ENCODE measurements at places on chromosomes 2 and 18.

GRCh38 chr18:37409878-37410277 lies 155.7 kb downstream of the CELF4 start:
- no peak for DNase-seq

GRCh38 chr2:84899304-84900204 lies 5.9 kb upstream of the TMSB10 start:
- DNase-seq = no peak

DNA sequence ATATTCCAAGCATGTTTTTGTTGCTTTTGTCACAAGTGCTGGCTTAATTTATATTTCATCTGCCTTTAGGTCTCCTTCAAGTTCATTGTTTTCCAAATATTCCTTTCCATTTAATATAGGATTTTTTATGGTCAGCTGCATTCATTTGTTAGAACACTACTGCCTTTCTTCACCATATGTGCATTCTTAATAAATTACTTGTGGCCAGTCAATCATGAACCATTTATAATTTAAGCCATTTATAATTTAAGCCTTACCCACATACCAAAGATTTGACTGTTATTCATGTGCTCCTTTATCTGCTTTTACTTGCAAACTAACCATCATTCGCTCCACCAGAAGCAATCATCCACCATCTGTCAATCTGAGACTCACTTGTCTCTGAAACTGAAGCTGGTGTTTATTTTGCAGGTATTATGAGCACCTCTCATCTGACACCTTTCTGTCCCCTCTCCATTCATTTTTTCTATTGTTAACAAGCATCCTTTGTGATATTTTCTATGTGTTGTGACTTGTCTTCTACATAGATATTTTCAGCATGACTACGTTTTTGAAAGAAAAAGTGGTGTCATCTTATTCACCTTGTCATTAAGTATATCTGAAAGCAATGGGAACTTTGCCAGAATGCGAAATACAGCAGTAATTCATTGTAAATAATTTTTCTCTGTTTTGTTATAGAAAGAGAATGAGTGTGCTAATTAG lies 786.8 kb downstream of the KCNJ3 start:
- no peak for DNase-seq

- no peak for DNase-seq
These were observed 988 bp upstream of the RNF144A start for GRCh38 chr2:6916224-6916623.

DNA sequence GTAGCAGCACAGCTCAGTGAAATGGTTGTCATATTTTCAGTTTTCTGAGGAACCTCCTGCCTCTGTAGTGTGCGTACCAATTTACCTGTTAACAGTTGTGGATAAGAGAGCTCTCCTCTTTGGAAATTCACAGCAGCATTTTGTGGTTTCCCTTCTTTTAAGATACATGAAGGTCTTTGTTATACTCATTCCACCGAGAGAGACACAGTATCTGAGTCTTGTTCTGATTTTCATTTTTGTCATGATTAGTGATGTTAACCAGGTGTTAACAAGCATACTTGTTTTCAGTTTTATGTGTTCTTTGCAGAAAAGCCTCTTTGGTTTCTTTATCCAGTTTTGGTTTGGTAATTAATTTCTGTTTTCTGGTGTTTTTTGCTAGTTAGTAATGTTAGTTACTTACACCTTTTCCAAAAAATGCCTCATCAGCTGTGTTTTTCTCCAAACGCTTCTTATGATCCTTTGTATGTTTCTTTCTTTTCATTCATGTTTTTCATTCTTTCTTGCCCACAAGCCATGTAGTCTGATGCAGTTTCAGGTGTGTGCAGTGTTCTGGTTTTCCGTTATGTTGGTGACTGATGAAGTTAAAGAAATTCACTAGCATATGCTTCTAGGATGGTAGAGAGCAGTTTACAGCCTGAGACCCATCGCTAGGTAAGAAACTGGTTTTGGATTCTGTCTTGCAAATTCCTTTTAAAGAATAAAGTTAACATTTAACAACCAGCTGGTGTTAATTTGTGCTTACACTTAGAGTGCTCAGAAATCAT lies 30.1 kb downstream of the CCDC74A start:
- DNase-seq = no peak

- no peak for DNase-seq
These were observed 31.9 kb downstream of the ABHD3 start for GRCh38 chr18:21672521-21673267.

GRCh38 chr2:207561386-207562080 lies 31.8 kb downstream of the CREB1 start:
- DNase-seq = no peak

GRCh38 chr2:102418421-102418961 lies 4.5 kb upstream of the IL18RAP start:
- DNase-seq = no peak

All from stimulated activated CD4-positive, alpha-beta T cell treated with anti-CD3 and anti-CD28 coated beads, TNF-alpha, amount 100 ng/mL, for 1 hour (primary cell).